ENCODE measurements at places on chromosomes 3 and 15.
A peak's percentile ranks its signal among the peaks of the same experiment; 100 is the strongest.

- no peak for DNase-seq
These were observed 66.0 kb upstream of the CMSS1 start for GRCh38 chr3:99751649-99752048.

DNA sequence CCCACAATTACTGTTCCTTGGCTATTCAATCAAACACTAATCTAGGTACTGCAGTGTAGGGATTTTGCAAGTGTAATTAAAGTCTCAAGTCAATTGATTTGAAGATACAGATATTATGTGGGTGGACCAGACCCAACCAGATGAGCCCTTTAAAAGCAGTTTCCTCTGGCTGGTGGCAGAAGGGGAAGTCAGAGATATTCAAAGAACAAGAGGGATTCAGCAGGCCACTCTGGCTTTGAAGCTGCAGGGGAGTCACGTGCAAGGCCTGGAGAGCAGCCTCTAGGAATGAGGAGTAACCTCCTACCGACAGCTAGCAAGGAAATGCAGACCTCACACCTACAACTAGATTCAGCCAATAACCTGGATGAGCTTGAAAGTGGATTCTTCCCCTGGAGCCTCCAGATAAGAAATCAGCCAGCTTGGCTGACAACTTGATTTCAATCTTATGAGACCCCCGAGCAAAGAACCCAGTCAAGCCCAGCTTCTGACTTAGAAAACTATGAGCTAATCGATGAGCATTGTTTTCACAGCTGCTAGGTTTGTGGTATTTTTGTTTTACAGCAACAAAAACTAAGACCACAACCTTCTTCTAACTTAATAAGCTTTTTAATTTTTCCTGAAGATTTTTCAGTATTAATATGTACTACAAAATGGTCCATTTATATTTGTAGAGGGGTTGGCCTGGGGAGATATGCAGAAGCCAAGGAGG is 13.4 kb downstream of the HACD2 start:
- DNase-seq, result peak; percentile 43

DNA sequence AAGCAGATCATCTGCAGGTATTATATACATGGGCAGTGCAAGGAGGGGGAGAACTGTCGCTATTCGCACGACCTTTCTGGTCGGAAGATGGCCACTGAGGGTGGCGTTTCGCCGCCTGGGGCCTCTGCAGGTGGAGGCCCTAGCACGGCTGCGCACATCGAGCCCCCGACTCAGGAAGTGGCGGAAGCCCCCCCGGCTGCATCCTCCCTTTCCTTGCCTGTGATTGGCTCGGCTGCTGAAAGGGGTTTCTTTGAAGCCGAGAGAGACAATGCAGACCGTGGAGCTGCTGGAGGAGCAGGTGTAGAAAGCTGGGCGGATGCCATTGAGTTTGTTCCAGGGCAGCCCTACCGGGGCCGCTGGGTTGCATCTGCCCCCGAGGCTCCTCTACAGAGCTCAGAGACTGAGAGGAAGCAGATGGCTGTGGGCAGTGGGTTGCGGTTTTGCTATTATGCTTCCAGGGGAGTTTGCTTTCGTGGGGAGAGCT is 639 bp downstream of the MKRN3 start:
- DNase-seq, result peak; percentile 68

DNA sequence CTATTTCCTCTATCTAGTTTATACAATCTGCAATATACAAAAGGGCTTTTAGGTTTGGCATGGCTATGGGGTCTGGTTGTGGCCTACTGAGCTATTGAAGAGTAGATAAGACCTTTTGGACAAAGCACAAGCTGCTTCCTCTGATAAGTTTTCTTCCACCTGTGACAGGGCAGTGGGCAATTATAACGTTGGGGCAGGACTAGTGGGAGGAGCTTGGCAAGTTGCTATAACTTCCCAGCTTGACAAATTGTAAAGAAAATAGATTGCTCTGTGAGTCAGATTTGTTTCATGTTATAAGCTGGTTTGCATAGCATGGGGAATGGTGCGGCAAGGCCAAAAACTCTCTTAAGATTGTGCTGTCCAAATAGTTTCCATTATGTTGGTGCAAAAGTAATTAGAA is 64.9 kb downstream of the SLC7A14 start:
- DNase-seq, result peak; percentile 84

GRCh38 chr3:71784914-71785531 is at the start of gene PROK2:
PROK2 (minus strand) TSS chr3:71785148; CDS start chr3:71785052, 96 bp downstream.
- peak; percentile 51 for DNase-seq

GRCh38 chr15:53522991-53523390 is 236.5 kb downstream of the WDR72 start:
- DNase-seq, result no peak

DNA sequence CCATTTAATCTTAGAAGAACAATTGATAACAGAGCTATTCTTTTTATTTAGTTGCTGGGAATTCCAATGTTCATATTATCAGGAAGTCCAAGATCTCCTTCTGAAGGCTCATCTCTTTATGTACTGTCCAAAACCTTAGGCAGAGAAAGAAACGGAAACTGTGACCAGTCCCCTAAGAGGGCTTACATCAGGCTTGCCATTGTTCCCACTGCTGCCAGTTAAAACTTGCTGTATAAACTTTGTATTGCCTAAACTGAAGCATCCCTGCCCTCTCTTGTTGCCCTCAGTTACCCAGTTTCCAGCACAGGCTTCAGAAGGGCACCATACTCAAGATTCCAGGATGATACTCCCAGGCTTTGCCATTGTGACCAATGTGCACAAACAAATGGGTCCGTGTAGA is 435.2 kb upstream of the NAALADL2 start:
- DNase-seq, result no peak

GRCh38 chr3:9172851-9173321 is 76.6 kb downstream of the SRGAP3 start:
- no peak for DNase-seq

DNA sequence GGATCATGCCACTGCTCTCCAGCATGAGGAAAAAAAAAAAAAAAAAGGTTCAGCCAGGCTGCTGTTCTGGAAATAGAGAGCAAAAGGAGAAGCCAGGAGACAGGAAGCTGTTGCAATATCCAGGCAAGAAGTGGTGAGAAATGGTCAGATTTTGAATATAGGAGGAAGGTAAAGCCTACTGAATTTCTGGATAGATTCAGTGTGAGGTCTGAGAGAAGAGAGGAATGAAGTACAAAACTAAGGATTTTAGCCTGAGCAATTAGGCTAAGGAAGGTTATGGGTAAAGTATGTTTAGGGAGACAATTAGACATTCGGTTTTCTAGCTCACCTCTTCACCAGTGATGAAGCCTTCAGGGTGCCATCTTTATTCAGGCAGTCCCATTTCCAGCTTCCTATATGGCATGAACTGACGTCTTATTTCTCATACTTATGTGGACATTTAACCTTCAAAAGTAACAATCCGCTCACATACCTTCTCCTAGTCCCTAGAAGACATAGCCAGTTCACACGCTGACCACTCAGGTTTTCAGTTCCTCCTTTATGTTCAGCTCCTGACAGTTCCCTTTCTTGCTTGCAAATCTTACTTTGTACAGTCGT is 57.2 kb downstream of the KIF9 start:
- DNase-seq, result peak; percentile 35

DNA sequence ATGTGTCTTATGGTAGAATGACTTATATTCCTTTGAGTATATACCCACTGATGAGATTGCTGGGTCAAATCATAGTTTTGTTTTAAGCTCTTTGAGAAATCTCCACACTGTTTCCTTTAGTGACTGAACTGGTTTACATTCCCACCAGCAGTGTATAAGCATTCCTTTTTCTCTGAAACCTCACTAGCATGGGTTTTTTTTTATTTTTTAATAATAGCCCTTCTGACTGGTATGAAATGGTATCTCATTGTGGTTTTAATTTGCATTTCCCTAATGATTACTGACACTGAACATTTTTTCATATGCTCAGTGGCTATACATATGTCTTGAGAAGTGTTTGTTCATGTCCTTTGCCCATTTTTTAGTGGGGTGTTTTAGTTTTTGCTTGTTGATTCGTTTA is 494.3 kb downstream of the SQOR start:
- DNase-seq, result no peak

- no peak for DNase-seq
These were observed 1.5 kb upstream of the AMIGO3 start for GRCh38 chr3:49720855-49721595.

- DNase-seq, result no peak
These were observed 9.1 kb downstream of the RAMAC start for GRCh38 chr15:82995076-82995475.

DNA sequence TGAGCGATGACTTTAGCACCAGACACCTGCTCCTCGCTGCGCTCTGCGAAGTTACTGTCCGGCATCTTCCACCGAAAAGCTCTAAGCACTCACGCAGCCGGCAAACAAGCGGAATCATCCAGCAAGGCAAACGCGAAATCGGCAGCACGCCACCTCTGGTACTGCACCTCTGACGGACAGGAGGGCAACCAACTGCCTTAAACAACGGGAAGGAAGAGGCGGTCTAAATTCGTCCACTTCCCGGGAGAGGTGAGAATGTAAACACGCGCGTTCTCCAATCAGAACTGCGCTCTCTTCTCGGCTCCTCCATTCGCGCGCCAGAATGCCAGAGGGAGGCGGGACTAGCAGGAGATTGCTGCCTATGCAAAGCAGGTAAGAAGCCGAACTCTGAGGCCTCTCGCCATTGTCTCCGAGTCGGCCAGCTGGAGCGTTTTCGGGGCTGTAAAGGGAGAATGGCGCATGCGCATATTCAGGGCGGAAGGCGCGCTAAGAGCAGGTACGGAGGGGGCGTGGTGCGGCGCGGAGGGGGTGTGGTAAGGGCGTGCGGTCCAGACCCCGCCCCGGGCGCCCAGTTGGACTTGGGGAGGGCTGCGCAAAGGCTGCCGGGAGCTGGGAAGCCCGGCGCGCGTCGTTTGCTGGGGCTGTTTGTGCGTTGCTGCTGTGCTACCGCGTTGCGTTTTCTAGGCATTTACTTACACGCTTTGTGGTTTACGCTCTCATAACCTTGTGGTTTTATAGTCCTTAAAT is at the start of the genes BTD and HACL1:
TSS of gene BTD (plus strand) at position 347 of the 747 bp plus-strand sequence. CDS start 33,695 bp downstream, outside the sequence.
TSS of gene HACL1 (minus strand) at position 171 of the 747 bp plus-strand sequence. CDS start at position 65, 106 bp downstream.
- peak; percentile 100 for DNase-seq

DNA sequence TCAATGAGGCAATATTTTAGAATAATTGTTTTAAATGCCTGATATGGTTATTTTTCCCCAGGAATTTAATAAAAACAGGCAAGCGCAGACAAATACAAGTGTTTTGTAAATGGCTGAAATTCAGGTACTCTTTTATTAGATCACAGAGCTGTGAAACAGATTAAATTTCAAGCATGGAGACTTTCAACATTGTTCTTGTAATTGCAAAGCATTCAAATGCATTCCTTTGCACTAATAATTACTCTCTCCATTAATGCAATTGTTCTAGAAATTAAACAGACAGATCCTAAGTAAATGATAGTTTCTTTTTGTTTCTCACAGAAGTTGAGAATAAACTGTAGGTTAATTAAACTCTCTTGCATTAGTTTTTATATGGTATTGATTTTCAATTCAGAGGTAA is 42.4 kb upstream of the TGFBR2 start:
- no peak for DNase-seq

DNA sequence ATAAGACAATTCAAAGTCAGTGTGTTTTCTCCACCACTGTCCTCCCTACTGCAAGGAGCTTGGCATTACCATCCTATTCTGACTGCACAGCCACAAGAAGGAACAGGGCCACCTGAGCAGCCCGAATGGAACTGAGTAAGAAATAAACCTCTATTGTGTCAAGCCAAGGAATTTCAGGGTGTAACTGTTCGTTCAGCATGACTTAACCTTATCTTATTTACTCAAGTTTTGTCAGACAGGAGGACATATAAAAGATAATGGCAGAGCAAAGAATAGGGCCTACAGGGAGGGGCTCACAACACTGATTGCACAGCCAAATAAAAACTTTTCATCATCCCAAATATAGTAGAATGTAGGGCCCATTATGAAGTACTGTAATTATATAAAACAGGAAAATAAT is 236.1 kb downstream of the NEK10 start:
- DNase-seq, result no peak

DNA sequence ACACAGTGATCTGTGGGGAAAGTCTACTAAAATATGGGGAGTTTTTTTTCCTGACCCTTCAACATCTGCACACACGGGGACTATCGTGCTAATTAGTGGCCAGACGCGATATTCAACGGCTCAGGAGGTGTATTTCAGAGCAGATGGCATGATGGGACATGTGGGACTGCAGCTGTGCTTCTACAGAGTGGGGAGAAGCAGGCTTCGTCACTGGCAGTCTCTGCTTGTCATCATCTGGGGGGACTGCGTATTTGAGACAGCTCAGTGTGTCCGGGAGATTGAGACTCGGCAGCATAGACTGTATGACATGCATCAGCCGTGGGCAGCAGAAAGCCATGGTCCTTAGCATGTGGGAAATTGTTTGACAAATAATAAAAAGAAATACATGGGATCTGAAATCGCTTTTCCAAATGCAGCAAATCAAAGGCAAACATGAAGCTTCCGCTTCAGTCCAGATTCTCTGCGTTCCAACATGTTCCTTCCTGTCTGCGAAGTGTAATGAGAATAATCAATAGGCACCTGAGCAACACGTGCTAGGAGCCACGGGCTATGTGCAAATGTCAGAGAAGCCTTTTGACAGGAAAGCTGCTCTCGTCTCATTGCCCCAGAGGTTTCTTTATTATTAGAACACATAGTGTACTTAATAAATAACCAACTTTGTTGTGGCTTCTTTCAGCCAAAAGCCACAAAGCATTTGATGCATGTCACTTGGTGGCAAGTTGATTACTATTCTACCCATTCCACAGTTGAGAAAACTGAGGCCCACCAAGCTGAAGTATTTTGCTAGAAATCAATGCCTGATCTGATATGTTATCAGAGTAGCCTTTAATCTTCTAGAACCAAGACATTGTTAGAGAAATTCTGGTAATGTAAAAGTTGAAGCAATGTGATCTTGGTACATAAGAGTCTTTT is 276.3 kb downstream of the RYR3 start:
- no peak for DNase-seq

DNA sequence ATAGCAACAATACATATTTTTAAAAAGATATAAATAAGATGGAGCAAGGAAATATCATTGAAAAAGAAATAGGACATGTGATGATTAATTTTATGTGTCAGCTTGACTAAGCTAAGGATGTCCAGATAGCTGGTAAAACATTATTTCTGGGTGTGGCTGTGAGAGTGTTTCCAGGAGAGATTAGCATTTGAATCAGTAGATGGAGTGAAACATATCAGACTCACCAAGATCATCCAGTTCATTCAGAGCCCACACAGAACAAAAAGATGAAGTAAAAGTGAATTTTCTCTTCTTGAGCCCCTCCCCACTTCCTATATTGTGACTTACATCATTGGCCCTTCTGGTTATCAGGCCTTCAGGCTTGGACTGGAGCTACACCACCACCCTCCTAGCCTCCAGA is 61.6 kb upstream of the TUSC7 start:
- no peak for DNase-seq

GRCh38 chr3:116473602-116474001 is 28.3 kb upstream of the LSAMP start:
- DNase-seq, result no peak

DNA sequence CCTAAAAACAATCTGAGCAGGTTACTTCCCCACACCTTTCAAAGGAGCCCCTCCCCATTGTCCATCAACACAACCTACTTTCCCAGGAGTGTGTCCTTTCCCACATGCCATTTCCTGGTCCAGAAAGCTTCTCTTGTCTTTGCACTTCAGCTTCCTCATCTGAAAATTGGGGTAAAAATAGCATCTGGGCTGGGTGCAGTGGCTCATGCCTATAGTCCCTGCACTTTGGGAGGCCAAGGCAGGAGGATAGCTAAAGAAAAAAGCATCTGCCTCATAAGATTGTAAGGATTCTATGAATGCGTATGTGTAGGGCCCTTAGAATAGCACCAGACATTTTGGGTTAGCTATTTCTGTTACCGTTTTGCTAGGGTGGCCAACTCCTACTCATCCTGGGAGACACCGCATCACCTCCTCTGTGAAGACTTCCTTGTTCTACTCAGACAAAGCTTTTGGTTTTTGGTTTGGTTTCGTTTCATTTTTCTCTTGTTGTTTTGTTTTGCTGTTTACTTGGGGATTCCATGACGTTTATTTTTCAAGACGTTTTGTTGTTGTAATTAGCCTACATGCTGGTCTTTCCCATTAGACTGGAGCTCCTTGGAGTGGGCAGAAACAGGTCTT is 224.4 kb upstream of the TLE3 start:
- DNase-seq, result no peak
